Stimulated activated CD4-positive, alpha-beta T cell treated with anti-CD3 and anti-CD28 coated beads, Interleukin-1b, Interleukin-23, amount 100 ng/mL, for 1 hour (primary cell): ENCODE measurements at places on chromosomes 2 and 18.

DNA sequence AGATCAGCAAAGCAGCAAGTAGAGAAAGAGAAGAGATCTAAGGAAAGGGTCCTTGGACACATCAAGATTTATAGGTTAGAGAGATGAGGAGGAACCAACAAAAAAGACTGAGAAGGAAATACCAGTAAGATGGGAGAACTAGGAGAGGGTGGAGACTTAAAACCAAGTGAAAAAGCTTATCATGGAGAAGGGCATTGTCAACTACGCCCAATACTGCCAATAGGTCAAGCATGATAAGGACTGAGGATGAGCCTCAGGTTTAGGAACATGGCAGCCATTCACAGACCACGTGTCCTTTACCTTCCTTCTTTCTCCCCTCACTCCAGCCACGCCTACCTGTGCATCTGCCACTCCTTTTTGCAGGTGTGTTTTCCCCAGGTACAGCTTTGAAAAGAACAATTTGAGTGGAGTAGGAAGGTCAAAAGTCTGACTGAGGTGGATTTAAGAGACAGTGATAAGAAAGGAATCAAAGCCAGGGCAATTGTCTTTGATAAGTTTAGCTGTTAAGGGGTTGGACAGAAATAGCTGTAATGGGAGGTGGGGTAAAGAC is 238.7 kb downstream of the STK39 start:
- DNase-seq, result no peak

DNA sequence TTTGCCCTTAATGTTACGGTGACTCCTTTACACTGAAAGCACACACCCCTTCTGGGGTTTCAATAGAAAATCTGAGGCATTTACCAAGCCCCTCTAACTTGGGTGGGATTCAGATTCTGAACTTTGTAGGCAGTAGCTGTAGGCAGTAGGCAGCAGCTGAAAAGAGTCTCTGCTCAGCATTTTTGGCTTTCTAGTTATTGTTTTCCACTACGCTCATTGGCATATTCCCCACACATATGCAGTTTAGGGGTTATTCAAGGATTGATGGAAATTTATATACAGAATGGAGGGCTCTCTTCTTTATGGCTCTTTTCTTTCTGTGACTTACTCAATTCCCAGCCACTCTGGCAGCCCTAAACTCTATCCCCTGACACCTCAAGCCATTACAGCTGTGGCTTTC is 232.7 kb upstream of the REV1 start:
- DNase-seq, result no peak

DNA sequence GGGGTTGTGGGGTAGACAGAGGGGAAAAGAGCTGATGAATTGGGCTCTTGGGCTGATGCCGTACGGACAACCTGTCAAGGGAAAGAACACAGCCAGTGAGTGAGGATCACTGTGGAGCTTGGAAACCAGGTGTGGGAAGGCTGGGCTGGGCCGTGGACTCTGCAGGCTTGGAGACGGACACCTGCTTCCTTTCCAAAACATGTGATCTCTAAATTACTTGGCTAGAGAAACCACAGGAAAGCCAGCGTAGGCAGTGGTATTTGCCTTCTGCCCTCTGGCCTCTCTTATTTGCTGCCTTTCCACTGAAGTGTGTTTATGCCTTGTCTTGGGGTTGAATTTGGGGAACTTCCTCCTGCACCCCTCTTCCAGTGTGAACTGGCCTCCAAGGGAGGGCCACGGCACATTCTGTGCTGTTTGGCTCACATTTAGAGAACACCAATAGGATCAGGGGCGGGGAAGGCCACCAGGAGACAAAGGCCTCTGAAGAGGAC is 267.7 kb downstream of the PRKCE start:
- no peak for DNase-seq

- no peak for DNase-seq
Measured at GRCh38 chr2:160568856-160569255, 75.2 kb upstream of the RBMS1 start.

DNA sequence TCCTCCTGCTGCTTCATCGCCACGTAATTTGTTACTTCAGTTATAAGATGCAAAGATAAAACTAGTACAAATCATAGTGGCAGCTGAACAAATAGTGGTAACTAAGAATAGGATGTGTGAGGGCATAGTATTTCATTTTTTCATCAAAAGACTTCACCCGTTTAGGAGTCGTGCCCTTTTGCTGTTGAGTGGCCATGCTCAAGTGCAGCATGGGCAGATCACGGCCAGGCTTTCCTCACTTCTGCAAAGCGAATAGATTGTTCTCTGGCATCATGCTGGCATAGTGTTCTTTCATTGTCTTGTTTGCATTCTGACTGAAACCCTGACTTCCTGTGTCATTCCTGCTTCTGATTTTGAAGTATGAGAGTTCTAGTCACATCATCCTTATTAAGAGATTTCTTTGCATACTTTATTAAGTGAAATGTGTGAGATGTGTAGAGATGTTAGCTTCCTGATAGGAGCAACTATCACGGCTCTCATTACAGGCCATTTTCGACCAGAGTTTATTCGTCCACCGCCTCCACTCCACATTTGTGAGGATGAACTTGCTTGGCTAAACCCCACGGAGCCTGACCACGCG is 11.8 kb downstream of the CNOT11 start:
- no peak for DNase-seq

DNA sequence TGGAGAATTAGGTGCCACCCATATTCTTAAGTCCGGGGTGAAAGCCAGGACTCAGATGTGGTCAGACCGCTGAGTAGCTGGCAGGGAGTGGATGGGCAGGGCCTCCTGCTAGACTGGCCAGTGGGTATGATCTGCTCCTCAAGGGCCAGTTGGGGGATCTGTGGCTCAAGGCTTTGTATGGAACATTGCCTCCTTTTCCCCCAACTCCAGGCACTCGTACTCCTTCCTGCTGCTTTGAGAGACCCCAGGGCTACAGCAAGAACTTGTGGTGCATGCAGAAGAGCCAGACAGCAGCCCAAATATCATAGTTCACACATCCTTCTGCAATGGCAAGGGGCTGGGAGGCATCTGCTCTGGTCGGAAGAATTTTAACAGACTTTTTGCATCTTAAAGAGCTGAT is 61.7 kb downstream of the PDCL3 start:
- no peak for DNase-seq

DNA sequence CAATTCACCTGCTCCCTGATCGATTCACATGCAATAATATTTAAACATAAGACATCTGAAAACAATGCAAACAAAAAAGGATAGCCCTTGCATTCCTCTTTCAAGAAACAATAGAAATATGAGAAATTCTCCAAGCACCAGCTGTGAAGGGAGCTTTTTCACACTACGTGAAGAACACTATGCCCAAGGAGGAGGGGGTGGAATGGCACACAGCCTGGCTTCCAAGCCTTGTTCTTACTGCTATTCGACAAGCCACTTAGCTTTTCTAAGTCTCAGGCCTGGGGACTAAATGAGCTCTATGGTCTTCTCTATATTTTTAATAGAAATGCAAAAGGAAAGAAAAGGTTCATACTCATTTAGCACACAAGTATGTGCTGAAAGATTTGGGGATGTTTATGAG is 92.2 kb upstream of the CHRNA1 start:
- DNase-seq, result no peak

- no peak for DNase-seq
Measured at GRCh38 chr18:24094561-24094960, 44.3 kb upstream of the CABYR start.

- no peak for DNase-seq
Measured at GRCh38 chr2:105546628-105546974, 147.8 kb upstream of the FHL2 start.

GRCh38 chr2:96114546-96114902 is 1.8 kb downstream of the ADRA2B start:
- DNase-seq, result no peak

GRCh38 chr18:74171910-74172606 is 23.7 kb downstream of the TIMM21 start:
- DNase-seq, result no peak

DNA sequence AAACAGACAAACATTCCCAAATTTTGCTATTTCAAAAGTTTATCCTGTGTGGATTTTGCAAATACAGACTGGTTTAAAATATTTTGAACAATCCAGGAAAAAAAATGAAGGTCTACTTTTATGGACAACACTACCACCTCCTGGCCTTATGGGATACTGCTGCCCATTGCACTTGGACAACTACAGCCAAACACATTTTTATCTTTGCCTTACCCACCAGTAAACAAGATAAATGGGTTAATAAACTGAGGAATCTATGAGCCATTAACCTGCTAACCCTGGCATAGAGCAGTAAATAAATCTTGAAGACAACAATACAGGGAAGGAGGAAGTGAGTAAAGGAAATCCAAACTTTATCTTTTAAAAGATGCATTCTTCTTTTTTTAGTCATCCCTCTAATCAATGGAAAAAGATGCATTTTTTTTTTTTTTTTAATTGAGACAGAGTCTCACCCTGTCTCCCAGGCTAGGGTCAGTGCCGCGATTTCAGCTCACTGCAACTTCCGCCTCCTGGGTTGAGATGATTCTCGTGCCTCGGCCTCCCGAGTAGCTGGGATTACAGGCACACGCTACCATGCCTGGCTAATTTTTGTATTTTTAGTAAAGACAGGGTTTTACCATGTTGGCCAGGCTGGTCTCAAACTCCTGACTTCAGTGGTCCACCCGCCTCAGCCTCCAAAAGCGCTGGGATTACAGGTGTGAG is 2.1 kb upstream of the SPIRE1 start:
- no peak for DNase-seq

DNA sequence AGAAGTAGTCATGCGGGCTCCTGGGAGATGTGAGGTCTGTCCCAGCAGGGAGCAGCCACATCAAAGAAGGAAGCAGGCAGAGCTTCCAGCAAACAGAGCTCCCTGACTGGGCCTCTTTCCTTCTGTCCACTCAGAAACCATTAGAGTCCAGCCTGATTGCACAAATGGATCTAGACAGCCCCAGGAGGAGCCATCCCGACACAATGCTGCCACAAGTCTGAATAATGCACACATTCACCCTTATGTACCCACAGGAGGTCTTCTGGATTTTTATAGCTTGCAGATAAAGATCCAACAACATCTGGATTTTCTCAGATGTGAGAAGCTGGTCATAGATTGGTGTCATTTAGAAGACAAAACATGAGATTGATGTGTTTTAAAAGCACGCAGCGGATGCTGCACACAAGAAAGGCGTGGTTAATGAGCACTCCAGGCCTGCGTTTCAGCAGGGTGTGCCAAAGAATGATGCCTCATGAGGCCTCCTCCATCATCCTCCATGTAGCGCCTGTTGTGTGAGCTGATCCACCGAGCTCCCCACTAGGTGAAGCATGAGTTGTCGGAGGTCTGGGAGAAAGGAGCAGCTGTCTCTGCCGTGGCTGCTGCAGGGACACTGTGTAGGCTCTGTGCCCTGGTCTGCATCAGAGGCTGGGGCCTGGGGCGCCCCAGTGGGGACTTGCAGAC is 60.6 kb downstream of the MTCL1 start:
- no peak for DNase-seq

GRCh38 chr2:117982376-117983033 is 31.4 kb downstream of the CCDC93 start:
- DNase-seq, result no peak

DNA sequence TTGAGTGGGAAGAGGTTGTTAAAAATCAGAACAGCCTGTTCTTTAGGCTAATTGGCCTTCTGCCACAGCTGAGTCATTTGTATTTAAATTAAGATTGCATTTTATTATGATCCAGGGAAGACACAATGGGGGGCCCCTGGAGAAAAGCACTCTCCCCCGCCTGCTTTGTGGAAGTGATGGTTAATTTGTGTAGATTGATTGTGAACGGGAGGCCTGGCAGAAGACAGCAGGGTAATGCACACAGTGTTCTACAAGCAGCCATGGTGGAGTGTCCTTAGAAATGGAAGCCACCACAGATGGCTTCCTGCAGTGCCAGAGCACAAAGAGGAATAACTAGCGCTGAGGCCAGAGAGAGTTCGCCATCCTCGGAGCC is 19.6 kb downstream of the RAMP1 start:
- no peak for DNase-seq

DNA sequence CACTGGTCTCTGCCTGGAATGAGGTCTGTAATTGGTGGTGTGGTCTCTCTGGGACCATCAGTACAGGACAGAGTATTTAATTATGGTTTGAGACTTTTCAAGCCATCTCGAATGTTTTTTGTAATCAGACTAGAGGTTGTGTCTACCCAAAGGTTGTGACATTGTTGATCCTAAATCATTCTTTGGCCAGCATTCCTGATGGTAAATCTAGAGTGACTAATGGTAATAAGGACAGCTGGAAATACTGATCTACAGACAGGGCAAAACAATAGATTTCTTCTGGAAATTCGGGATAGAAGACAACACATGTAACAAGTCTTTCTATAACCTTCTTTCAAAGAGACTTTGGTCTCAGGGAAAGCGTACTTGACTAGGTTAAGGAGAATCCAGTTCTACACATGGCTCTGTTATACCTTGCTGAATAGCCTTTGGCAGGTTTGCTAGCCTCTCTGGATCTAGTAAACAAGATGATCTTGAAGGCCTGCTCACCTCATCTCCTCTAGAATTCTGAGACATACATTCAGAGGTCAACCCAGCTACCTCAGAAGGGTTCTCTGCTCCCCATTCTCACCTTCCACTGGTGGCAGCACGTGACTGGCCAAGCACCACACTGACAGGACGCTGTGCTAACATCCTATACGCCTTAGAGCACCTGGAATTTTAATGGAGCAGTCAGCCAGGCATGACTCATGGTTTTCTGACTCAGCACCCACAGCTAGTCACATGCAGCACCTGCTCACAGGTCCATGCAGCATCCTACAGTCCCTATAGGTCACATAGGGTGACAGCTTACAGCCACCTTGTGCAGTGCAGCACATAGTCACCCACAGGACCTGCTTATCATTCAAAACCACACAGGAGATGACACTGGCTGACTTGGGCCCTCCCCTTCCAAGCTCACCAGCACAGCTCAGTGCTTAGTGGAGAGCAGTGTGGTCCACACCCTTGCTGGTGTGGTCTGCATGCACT is 12.2 kb downstream of the PLB1 start:
- no peak for DNase-seq

GRCh38 chr18:22564036-22564435 is 146.3 kb upstream of the CTAGE1 start:
- no peak for DNase-seq

DNA sequence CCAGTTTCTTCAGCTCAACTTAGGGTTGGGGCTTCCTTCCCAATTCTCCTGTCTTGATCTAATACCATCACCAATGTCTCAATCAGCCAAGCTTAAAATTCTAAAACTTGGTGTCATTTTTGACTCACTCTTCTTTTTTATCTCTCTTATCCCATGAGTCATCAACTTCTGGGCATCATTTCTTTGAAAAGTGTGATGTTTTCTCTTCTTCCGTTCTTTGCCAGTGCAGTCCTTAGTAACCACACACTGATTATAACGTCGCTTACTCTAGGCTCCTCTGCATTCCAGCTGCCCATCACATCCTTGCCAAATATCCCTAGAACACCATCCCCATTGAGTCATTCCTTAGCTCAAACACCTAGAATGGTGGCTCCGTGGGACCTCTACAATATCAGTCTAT is 27.4 kb upstream of the MRO start:
- no peak for DNase-seq

GRCh38 chr2:62938126-62938525 is 112.5 kb upstream of the OTX1 start:
- no peak for DNase-seq
